ENCODE measurements at places on chromosomes 4 and X.

DNA sequence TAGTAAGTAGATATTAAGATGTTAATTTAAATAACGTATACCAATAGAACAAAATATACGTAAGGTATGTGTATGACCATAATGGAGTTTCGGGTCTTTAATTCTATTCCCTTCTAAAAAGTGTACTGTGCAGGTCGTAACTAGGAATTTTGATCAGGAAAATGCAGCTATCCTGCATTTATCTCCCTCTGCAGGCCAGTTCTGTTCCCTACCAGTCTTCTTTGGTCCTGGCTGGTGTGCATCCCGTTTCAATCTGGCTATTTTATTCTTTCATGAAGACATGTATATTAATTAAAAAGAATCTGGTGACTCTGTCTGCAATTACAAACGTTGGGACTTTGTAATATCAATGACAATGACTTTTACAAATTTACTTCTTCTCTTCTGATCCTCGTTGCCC, 534.1 kb upstream of the AADAT start:
- DNase-seq = no peak

GRCh38 chrX:45505214-45505613, 304.5 kb upstream of the DIPK2B start:
- DNase-seq = no peak

- DNase-seq = no peak
These were observed 20.6 kb downstream of the CNKSR2 start for GRCh38 chrX:21394792-21395191.

DNA sequence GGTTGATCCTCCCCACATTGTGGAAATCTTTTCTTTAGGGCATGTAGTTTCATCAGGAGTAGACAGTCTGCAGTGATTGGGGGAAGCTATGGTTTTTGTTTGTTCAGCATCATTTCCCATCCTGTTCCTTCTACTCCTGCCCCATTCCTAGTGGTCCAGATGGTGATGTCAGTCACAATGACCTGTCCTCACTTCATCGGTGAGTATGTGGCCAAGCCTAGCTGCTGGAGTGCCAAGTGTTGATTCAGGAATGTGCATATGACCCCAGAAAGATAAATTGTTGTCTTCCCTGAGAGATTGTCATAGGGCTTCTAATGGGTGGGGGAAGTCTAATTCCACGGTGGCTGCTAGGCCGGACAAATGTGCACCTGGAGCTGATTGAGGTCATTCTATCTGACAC, 130.6 kb upstream of the FAT1 start:
- DNase-seq = no peak

DNA sequence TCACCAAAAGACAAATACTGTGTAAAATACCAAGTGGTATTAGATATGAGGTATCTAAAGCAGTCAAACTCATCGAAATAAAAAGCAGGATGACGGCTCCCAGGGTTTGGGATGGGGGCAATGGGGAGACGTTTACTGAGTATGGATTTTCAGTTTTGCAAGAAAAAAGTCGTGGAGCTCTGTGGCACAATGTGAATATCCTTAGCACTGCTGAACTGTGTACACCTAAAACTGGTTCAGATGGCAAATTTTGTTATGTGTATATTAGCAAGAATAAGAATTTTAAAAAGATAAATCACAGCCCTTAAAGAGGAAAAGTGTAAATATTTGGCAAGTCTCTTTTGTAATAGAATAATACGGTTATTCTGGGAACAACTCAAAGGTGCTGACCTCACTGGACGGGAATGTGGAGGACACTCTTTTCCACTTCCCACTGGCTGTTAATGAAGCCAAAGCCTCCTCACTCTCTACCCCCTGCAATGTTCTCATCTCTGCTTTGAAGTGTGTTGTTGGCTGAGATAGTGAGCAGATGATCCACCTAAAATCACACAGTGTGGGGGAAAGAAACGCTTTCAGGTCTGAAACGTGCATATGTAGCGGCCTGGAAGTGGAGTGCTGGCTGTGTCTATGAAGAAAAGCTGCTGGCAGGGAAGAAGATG, 49.2 kb downstream of the SEL1L3 start:
- no peak for DNase-seq

DNA sequence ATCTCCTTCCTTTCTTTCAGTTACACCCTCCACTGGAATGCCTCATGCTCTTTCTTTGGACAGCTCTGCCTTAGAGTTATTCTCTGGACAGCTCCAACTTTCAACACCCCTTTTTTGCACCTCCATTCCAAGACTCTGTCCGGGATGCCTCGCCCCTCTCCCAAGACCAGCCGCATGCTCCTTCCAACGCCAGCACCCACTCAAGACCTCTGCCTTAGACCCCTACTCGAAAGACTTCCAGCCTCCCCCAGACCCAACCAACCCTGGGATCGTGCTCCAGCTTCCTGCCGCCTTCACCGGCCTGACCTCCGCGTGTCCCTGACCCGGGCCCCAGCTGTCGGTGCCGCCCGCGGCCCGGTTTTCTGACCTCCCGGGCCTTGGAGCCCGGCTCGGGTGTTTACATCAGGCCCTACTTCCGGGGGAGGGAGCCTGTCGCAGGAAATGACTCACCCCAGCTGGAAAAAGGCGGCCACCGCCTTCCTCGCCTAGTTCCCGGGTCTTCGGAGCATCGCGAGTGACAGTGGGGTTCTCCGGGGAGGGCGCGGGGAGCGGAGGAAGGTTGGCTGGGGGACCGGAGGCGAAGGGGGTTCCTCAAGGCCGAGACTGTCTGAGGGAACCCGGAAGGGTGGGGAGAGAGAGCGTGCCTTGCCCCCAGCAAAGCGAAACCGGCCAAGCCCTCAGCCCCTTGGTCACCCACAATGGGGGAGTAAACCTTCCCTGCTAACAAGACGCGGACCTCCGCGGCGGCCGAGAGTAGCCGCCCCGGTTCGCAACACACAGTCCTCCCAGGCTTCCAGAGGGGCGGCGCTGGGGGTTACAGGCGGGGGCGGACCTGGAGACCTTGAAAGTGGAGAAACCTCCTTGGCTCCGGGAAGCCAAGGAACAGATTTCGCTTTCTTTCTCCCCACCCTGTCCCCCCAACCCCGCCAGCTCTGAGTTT, at the start of gene WDR45:
WDR45 (minus strand) TSS at position 399 of the 940 bp plus-strand sequence. CDS start 1,792 bp downstream, outside the sequence.
- DNase-seq = peak; percentile 86

GRCh38 chr4:38174801-38175200, 214.6 kb downstream of the PTTG2 start:
- DNase-seq = no peak

- no peak for DNase-seq
These were observed 80.8 kb upstream of the RPS6KA3 start for GRCh38 chrX:20347481-20347880.

DNA sequence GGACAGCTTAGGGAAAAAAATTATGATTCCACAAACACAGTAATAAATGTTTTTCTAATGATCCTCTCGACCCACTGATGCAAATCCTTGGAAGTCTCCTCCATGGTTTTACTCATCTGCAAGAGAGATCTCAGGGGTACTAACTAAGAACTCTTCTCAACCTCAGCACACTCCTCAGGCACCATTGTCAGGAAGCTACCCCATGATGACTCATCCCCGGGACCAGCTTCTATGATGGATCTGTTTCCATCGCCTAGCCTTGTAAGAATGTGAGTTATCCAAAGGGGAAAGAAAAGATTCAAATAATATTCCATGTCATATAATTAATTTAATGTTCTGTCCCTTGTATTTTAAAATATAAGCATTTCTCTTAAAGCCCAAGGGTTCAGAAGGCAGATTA, 816.1 kb upstream of the IGFBP7 start:
- DNase-seq = no peak

DNA sequence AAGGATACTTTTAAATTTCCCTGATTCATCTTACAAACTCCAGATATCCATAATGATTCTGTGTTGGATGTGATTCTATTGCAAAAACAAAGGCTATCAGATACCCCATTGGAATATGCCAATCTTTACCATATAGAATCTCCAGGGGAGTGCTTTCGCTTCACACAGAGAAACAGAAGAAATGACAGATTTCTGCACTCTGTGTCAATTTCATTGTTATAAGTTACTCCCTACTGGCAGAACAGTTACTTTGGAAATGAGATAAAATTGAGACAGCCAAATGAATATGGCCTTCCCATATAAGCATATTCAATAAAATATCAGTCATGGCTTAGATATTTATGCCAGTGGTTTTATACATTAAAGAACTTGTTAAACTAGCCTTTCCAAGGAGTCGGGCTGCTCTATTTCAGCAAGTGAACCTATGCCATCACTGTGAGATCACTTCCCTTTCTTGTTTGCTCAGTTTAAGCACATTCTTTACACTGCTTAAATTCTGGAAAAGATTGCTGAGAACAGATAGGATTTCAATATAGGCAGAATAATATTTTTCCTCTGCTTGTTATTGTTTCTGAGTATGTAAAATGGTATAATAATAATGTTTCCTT, 127.5 kb upstream of the ANXA10 start:
- DNase-seq = no peak

- DNase-seq = no peak
These were observed 11.7 kb downstream of the MEPE start for GRCh38 chr4:87844452-87844851.

DNA sequence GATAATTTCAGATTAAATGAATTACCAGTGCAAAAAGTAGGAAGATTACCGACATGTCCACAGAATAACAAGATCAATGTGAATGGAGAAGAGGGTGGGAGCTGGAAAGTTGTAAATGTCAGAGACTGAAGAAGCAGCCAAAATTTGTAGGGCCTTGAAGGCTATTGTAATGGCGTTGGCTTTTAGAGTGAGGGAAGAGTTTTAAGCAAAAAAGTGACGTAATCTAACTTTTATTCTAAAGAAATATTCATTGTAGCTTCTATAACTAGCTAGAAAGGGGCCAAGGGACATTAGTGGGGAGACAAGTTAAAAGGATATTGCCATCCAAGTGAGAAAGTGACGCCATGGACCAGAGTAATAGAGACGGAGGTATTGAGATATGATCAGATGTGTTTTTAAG, 63.3 kb upstream of the PCDH7 start:
- no peak for DNase-seq

GRCh38 chr4:99664716-99665115, 7.1 kb upstream of the C4orf54 start:
- DNase-seq = no peak

GRCh38 chr4:53009824-53010223, 147.7 kb downstream of the RASL11B start:
- no peak for DNase-seq

DNA sequence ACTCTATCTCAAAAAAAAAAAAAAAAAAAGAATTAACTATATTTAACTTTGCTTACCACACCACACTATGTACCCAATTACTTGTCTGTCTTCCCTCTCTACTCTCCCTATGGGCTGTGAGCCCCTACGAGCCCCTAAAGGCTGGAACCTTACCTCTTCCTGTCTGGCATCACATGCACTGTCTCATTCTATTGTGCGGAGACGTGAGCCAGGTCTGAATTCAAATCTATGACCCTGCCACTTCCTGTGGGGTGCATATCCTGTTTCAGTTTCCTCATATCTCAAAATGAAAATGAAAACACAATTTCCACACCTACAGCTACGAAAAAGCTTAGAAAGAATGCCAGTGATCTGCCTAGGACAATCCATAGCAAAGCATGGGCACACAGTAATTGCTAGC, 42.9 kb upstream of the HS3ST1 start:
- no peak for DNase-seq

GRCh38 chrX:42127563-42127962, 204.2 kb upstream of the CASK start:
- DNase-seq = no peak

- no peak for DNase-seq
These were observed 175.5 kb downstream of the NLGN4X start for GRCh38 chrX:6053141-6053540.

DNA sequence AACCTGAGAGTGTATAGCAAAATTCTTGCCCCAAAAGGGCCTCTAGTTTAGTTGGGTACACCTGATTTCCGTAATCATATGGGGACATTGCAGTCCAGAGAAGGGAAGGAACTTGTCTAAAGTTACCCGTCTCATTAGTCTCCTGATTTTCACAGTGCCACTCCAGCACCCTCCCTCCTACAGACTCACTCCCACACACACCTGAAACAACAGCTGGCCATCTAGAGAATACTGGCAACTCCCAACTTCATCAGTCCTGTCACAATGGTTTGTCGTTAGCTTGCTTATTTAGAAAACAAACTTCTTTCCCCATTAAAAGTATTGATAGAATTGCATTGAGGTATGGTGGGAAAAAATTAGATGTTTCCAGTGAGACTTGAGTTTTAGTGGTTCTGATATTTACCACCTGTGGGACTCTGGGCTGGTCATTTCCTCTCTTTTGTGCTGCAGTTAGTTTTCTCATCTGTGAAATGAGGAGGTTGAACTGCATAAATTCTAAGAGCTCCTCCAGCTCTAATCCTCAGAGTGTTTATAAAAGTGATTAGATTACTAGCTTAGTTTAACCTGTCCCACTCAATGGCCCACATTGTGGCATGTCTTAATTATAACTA, 1.7 kb downstream of the IL13RA1 start:
- no peak for DNase-seq

GRCh38 chr4:14072506-14072905, 445.0 kb upstream of the BOD1L1 start:
- DNase-seq = no peak

DNA sequence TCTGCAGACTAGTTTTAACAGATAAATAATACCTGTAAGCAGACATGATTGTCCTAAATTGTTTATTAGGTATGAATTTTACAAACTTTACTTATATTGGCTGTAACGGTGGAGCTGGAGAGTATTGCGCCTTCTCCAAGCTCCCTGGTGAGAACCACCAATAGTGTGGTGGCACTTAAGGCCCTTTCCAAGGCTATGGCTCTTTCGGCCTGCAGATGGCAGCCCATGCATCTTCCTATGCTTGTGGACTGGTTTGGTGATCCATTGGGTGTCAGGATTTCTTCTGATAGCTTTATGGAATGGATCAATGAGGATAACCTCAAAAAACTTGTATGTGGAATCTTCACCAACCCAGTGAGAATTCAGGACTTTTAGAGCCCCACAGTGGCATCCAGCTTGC, 7.8 kb downstream of the LARP1B start:
- no peak for DNase-seq

DNA sequence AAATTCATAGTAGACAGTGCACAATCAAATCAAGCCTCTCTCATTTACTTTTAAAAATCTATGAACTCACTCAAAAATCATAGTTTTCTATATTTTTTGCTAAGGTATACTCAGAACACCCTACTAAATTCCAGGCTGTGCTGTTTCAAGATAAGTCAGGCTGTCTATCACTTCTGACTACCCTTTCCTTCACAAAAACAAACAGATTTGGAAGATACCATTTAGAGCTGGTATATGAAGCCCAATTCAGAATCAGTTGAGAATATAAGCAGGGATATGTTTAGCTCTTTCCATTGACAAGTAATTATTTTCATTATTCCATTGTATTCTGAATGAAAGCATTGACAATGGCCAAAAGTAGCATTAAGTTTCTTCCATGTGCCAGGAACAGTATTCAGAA, 53.1 kb downstream of the CXCL1 start:
- DNase-seq = no peak

DNA sequence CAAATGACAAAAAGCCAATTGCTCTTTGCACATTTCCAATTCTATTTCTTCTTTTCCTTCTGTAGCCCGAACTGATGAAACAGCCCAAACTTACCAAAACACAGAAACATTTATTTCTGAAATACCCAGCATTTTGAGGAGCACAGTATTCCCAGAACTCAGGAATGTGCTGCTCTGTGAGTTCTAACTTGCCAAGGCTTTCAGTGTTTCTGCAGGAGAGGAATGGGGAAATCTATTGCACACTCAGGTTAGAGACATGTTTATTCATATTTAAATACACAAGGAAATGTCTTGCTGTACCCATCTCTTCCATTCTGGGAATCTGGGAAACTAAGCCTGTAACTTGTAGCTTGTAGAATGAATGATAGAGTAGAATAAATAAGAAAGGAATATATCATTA, 10.7 kb downstream of the TMPRSS11D start:
- no peak for DNase-seq
